ENCODE measurements at places on chromosomes 7 and 10. TPM values are rescaled to one million over a fixed set of nuclear protein-coding genes. Genes with fewer than 3 reads are reported as not detected.

Gene COG5
- 6.4 TPM for total RNA-seq

Gene ZYX
- total RNA-seq: 199 TPM

Gene FAM221A
- total RNA-seq: 0.45 TPM

Gene C10orf105
- total RNA-seq: not detected

Gene CHST15
- 8.6 TPM for total RNA-seq

Gene ELMO1
- 2.1 TPM for total RNA-seq

Gene GPER1
- 1.1 TPM for total RNA-seq

Gene PRF1
- not detected for total RNA-seq

Gene MYO3A
- total RNA-seq: not detected

Gene MEST
- total RNA-seq: 40.4 TPM

Gene CABCOCO1
- 0.44 TPM for total RNA-seq

Gene PTPRE
- total RNA-seq: 5.7 TPM

Gene MRPS16
- total RNA-seq: 185 TPM

Gene COL17A1
- 1.8 TPM for total RNA-seq

Gene PAX4
- not detected for total RNA-seq

Gene CALML5
- total RNA-seq: not detected

Gene SFXN3
- total RNA-seq: 38.1 TPM

Gene HMX3
- not detected for total RNA-seq

Gene MCM10
- 21.3 TPM for total RNA-seq

Gene PTPRN2
- total RNA-seq: 0.83 TPM

Gene STEAP1
- 15.9 TPM for total RNA-seq

Gene PSD
- 0.55 TPM for total RNA-seq

Gene GPC2
- 0.84 TPM for total RNA-seq

Gene PAPOLB
- total RNA-seq: not detected

Gene TMEM229A
- total RNA-seq: not detected

Gene FRG2B
- total RNA-seq: 0.06 TPM

Gene CFAP46
- total RNA-seq: 1.5 TPM

Gene ADRB1
- total RNA-seq: 1.1 TPM

Gene LRRN3
- total RNA-seq: 0.03 TPM

Data from A549 treated with GW870086 at 1 μM for 4 hours (cell line).